WERI-Rb-1 (cell line): ENCODE measurements at places on chromosomes 7 and 10.

- DNase-seq, result no peak
Observed at GRCh38 chr10:110576220-110576619, 8.7 kb downstream of the SMC3 start.

- DNase-seq, result no peak
Observed at GRCh38 chr7:124808206-124808605, 42.6 kb upstream of the GPR37 start.

DNA sequence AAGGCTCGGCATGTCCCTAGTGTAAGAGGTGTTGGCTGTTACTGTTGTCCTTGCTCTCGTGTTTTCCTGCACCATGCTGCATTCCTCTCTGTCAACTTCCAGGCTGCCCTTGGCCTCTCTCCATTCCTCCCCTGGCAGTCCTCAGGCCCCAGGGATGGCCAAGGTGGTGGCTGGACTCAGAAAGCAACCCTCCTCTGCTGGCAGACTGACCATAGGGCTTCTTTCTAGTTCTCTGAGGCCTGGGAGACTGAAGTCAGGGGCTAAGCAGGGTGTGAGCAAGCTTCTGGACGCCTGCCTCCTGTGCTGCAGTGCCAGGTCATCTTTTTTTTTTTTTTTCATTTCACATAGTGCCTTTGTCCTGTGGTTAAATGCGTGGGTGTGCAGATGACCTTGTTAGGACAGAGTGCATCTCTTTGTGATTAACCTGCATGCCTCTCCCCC lies 72.0 kb downstream of the GOLGA7B start:
- DNase-seq, result no peak

- no peak for DNase-seq
Observed at GRCh38 chr10:91536111-91536510, 96.8 kb downstream of the PPP1R3C start.
